ENCODE measurements at places on chromosomes 16 and 17. TPM values are rescaled to one million over a fixed set of nuclear protein-coding genes. Genes with fewer than 3 reads are reported as not detected.

The KDM6B gene
- 20.5 TPM for polyA plus RNA-seq

The DPEP1 gene
- polyA plus RNA-seq = 29.0 TPM

The GLIS2 gene
- polyA plus RNA-seq = 32.5 TPM

The CPNE7 gene
- polyA plus RNA-seq = 4.0 TPM

The SAMD14 gene
- polyA plus RNA-seq = 16.1 TPM

The SLFN13 gene
- polyA plus RNA-seq = 50.2 TPM

The GAS2L2 gene
- polyA plus RNA-seq = 0.08 TPM

The SHISA6 gene
- polyA plus RNA-seq = 1.8 TPM

The RMI2 gene
- 35.2 TPM for polyA plus RNA-seq

The CENPT gene
- 51.7 TPM for polyA plus RNA-seq

The CORO1A gene
- polyA plus RNA-seq = 7.3 TPM

The HES7 gene
- polyA plus RNA-seq = not detected

The TBX4 gene
- 0.18 TPM for polyA plus RNA-seq

The SLC43A2 gene
- polyA plus RNA-seq = 27.1 TPM

The RAPGEFL1 gene
- polyA plus RNA-seq = 13.2 TPM

The CDH3 gene
- polyA plus RNA-seq = 65.2 TPM

The PRAC1 gene
- not detected for polyA plus RNA-seq

The NOL3 gene
- polyA plus RNA-seq = 6.4 TPM

The NHLRC4 gene
- 4.7 TPM for polyA plus RNA-seq

The MAP2K6 gene
- polyA plus RNA-seq = 23.4 TPM

The ADORA2B gene
- polyA plus RNA-seq = 4.6 TPM

The RAP1GAP2 gene
- 23.1 TPM for polyA plus RNA-seq

The SOX9 gene
- 17.8 TPM for polyA plus RNA-seq

The AGRP gene
- 0.18 TPM for polyA plus RNA-seq

The ABCA6 gene
- 4.8 TPM for polyA plus RNA-seq

The OR1E1 gene
- not detected for polyA plus RNA-seq

The KRTAP3-2 gene
- not detected for polyA plus RNA-seq

The FGF11 gene
- polyA plus RNA-seq = 6.1 TPM

The SLC35G6 gene
- polyA plus RNA-seq = 0.45 TPM

The TMC7 gene
- 2.0 TPM for polyA plus RNA-seq

The SEPTIN1 gene
- polyA plus RNA-seq = 1.8 TPM

The PIPOX gene
- polyA plus RNA-seq = 8.8 TPM

The CSHL1 gene
- polyA plus RNA-seq = not detected

The MMP2 gene
- polyA plus RNA-seq = 256 TPM

The ALOX15B gene
- polyA plus RNA-seq = 1.0 TPM

The MEIOB gene
- polyA plus RNA-seq = 3.2 TPM

The PMP22 gene
- polyA plus RNA-seq = 55.4 TPM

The KRTAP3-1 gene
- polyA plus RNA-seq = not detected

The KIF19 gene
- polyA plus RNA-seq = 0.86 TPM

The RNF43 gene
- 12.9 TPM for polyA plus RNA-seq

The NLRC3 gene
- polyA plus RNA-seq = 2.1 TPM

The SMPD3 gene
- polyA plus RNA-seq = 1.3 TPM

The ABCC12 gene
- polyA plus RNA-seq = 0.13 TPM

The RAB11FIP4 gene
- 16.3 TPM for polyA plus RNA-seq

The KATNIP gene
- polyA plus RNA-seq = 26.5 TPM

The LDHD gene
- 4.1 TPM for polyA plus RNA-seq

The KRT9 gene
- not detected for polyA plus RNA-seq

Measured in left kidney (tissue), 8 donors.